ENCODE measurements at places on chromosomes 2 and 18. TPM values are rescaled to one million over a fixed set of nuclear protein-coding genes. Genes with fewer than 3 reads are reported as not detected.

GRCh38 chr2:10220045-10220901 is 82.4 kb upstream of the HPCAL1 start:
- no peak overlapping the region for H3K4me3 ChIP-seq
- H3K27me3 ChIP-seq: peaks cover 9% of the 10 kb centered on the region
- peaks cover 32% of the 10 kb centered on the region for H3K4me1 ChIP-seq
- H3K36me3 ChIP-seq: no peaks in the 10 kb centered on the region
- DNase-seq: no peak

DNA sequence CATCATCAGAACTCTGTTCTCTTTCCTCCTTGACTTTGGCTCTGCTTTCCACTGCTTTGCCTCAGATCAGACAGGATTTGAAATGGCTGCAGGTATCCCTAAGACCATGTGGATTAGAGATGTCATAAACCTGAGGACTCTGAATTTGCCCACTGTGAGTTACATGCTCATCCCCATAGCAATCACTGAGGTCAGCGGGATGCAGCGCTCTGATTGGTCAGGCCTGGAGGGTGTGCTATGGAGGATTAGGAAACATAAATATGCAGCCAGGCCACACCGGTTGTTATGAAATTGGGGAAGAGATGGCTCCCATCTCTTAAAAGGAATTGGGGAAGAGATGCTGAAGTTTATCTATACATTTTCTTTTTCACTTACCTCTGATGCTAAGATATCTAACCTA is 73.7 kb upstream of the DNAJC10 start:
- H3K27ac ChIP-seq: no peak overlapping the region
- H3K4me1 ChIP-seq: no peaks in the 10 kb centered on the region
- no peaks in the 10 kb centered on the region for H3K27me3 ChIP-seq
- no peak for DNase-seq
- H3K4me3 ChIP-seq: no peak overlapping the region

- H3K4me1 ChIP-seq: peaks cover 8% of the 10 kb centered on the region
- no peak overlapping the region for H3K4me3 ChIP-seq
- H3K36me3 ChIP-seq: no peaks in the 10 kb centered on the region
- H3K27me3 ChIP-seq: no peaks in the 10 kb centered on the region
- DNase-seq: no peak
These were observed 151.6 kb downstream of the CAPN13 start for GRCh38 chr2:30655660-30656059.

DNA sequence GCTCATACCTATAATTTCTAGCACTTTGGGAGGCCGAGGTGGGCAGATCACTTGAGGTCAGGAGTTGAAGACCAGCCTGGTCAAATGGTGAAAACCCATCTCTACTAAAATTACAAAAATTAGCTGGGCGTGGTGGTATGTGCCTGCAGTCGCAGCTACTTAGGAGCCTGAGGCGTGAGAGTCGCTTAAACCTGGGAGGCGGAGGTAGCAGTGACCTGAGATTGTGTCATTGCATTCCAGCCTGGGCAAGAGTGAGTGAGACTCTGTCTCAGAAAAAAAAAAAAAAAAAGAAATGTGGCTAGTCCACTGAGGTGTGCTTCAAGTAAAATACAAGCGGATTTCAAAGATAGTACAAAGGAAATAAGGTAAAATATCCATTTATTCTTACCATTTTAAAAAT is 46.2 kb downstream of the RBKS start:
- no peaks in the 10 kb centered on the region for H3K4me1 ChIP-seq
- no peaks in the 10 kb centered on the region for H3K36me3 ChIP-seq
- DNase-seq: no peak
- no peak overlapping the region for H3K4me3 ChIP-seq
- H3K27me3 ChIP-seq: no peaks in the 10 kb centered on the region

FBXO48 gene
- total RNA-seq: 2.0 TPM

CREG2 gene
- 4.2 TPM for total RNA-seq

CFC1 gene
- 25.5 TPM for total RNA-seq

ALPG gene
- 0.88 TPM for total RNA-seq

DNA sequence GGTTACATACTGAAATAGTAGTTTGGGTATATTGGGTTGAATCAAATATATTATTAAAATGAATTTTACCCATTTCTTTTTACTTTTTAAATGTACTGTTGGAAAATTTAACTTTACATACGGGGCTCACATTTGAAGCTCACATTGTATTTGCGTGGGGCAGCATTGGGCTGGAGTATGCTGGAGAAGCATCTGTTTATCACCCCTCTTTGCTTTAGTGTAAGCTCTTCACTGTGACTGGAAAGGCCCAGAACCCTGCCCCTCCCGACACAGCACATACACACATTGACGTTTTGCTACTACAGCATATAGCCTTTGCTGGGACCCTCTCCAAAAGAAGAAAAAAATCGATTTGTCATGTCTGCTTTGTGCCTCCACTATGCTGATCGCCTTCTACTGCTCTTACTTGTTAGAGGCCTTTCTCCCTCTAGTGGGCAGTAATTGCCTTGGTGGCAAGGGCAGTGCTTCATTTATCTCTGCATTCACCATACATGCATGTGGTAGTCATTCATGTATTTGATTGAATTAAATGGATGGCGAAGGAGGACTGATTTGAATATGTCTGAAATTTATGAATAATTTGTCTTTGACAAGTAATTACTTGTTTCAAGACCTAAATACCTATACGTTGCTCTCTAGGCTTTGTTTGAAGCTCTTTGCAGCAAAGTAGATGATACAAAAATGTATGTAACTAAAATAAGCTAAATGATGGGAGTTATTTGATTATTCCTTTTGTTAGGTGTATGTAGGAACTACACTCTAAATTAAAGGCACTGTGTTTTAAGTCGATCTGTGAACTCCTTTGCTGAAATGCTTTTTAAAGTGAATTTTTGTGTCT is 37.4 kb downstream of the VAPA start:
- peaks cover 3% of the 10 kb centered on the region for H3K4me1 ChIP-seq
- H3K27ac ChIP-seq: peak overlapping the region; percentile 49
- no peaks in the 10 kb centered on the region for H3K27me3 ChIP-seq

GCG gene
- total RNA-seq: 4,649 TPM

DNA sequence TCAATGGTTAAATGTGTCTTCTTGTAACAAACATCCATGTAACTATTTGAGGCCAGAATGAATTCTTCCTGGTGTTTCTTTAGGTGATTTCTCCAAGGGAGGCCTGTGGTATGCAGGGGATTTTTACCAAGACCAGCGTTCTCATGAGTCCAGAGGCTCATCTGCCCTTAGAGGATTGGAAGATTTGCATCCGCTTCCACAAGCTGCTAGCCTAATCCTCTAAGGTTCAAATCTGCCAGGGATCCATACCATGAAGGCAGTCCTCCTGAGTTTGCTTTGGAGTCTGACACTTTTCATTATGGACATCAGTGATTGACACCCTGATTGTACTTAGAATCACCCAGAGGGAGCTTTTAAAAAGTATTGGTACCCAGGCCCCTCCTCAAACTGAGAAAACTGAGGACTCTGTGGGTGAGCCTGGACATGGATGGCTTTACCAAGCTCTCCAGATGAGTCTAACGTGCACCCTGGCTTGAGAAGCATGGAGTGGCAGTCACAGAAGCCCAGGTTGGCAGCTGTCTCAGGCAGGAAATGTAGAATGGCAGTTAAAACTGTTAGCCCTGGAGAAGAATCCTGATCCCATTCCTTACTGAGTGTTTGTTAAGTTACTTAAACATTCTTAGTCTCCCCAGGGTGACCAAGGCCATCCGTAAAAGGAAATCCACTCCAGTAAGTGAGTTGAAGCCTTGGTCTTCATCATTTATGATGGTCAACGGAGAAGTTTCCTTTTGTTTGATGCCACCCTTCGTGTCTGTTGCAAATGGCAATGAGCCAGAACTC is 95.3 kb upstream of the RMDN2 start:
- DNase-seq: no peak
- no peak overlapping the region for H3K27ac ChIP-seq
- no peaks in the 10 kb centered on the region for H3K36me3 ChIP-seq
- H3K27me3 ChIP-seq: peaks cover 4% of the 10 kb centered on the region
- H3K4me3 ChIP-seq: no peak overlapping the region
- H3K4me1 ChIP-seq: peaks cover 29% of the 10 kb centered on the region

FOXD4L1 gene
- not detected for total RNA-seq

ALPP gene
- total RNA-seq: 0.27 TPM

GRCh38 chr2:164717000-164717803 is 95.9 kb upstream of the GRB14 start:
- H3K27ac ChIP-seq: no peak overlapping the region
- no peaks in the 10 kb centered on the region for H3K27me3 ChIP-seq
- peaks cover 46% of the 10 kb centered on the region for H3K4me1 ChIP-seq
- no peak for DNase-seq
- H3K36me3 ChIP-seq: peaks cover 4% of the 10 kb centered on the region
- no peak overlapping the region for H3K4me3 ChIP-seq

- no peaks in the 10 kb centered on the region for H3K36me3 ChIP-seq
- DNase-seq: no peak
- peak overlapping the region; percentile 65 for H3K27ac ChIP-seq
- peak overlapping the region; percentile 95 for H3K4me3 ChIP-seq
These were observed 1.2 kb downstream of the LRP2 start for GRCh38 chr2:169360984-169361705.

- peak overlapping the region; percentile 78 for H3K27ac ChIP-seq
- peaks cover 5% of the 10 kb centered on the region for H3K36me3 ChIP-seq
- H3K27me3 ChIP-seq: no peaks in the 10 kb centered on the region
- DNase-seq: no peak
- H3K4me3 ChIP-seq: no peak overlapping the region
- H3K4me1 ChIP-seq: peaks cover 33% of the 10 kb centered on the region
These were observed 147.3 kb downstream of the IRS1 start for GRCh38 chr2:226652369-226652768.

SERPINB3 gene
- 0.94 TPM for total RNA-seq

GRCh38 chr2:237558961-237559641 is 7.3 kb upstream of the PRLH start:
- no peak for DNase-seq
- H3K4me3 ChIP-seq: no peak overlapping the region
- peaks cover 25% of the 10 kb centered on the region for H3K27me3 ChIP-seq
- H3K27ac ChIP-seq: peak overlapping the region; percentile 29

VWA3B gene
- 4.1 TPM for total RNA-seq

SLC4A5 gene
- total RNA-seq: 6.4 TPM

GRCh38 chr2:127891811-127892210 is 6.1 kb upstream of the AMMECR1L start:
- H3K4me1 ChIP-seq: peaks cover 16% of the 10 kb centered on the region
- H3K27ac ChIP-seq: no peak overlapping the region
- no peaks in the 10 kb centered on the region for H3K27me3 ChIP-seq
- no peak for DNase-seq
- no peak overlapping the region for H3K4me3 ChIP-seq

GRCh38 chr18:32930695-32931301 is 158.0 kb upstream of the KLHL14 start:
- DNase-seq: no peak
- H3K4me3 ChIP-seq: no peak overlapping the region
- H3K4me1 ChIP-seq: peaks cover 7% of the 10 kb centered on the region
- H3K27me3 ChIP-seq: no peaks in the 10 kb centered on the region

PLCD4 gene
- 1.4 TPM for total RNA-seq

DNA sequence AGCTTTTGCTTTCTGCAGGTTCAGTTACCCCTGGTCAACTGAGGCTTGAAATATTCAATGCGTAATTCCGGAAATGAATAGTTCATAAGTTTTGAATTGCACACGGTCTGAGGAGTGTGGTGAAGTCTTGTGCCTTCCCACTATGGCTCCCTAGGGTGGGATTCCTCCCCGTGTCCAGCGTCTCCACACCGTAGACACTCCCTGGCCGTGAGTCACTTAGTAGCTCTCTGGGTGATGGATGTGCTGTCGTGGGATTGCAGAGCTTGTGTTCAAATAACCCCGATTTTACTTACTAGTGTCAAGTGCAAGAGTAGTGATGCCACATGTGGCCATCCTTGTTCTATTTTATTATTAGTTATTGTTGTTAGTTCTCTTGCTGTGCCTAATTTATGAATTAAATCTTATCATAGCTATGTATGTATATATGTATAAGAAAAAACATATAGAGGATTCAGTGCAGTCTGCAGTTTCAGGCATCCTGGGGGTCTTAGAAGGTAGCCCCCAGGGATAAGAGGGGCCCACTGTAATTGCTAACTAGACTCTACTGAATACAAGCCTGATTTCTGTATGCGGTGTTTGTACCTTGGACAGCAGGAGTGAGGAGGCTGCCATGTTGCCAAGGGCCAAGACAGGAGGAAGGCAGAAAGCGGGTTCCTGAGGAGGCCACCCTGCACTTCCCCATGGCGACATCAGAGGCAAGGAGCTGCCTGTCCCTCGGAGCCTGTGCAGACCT is 47.7 kb upstream of the PDIA6 start:
- H3K4me1 ChIP-seq: peaks cover 9% of the 10 kb centered on the region
- H3K36me3 ChIP-seq: no peaks in the 10 kb centered on the region
- H3K4me3 ChIP-seq: no peak overlapping the region
- H3K27ac ChIP-seq: no peak overlapping the region
- DNase-seq: no peak
- peaks cover 31% of the 10 kb centered on the region for H3K27me3 ChIP-seq

DNA sequence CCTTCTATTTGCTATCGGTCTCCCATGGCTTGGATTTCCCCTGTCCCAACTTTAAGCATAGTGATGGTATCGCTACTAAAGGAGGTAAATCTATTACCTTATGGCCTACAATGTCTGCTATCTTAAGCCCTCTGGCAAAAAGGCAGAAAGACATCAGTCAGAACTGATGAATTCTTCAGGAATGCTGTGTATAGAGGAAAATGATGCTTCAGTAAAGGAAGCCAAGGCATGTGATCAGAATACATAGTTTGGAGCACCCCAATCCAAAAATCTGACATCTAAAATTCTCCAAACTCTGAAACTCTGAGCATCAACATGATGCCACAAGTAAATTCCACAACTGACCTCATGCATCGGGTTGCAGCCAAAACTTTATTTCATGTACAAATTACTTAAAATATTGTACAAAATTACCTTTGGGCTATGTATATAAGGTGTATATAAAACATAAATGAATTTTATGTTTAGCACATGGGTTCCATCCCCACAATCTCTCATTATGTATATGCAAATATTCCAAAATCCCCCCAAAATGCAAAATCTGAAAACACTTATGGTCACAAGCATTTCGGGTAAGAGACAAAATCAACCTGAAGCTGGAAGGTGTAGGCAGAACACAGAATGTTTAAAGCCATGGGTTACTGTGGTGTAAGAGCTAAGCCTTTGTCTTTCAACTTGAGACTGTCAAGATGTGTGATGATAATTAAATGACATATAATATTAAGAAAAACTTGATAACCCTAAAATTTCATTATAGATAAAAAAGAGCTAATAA is 66.2 kb downstream of the CUL3 start:
- DNase-seq: no peak
- H3K4me3 ChIP-seq: no peak overlapping the region
- H3K27me3 ChIP-seq: no peaks in the 10 kb centered on the region

ZBTB7C gene
- 13.0 TPM for total RNA-seq

FAM124B gene
- total RNA-seq: not detected

GPR45 gene
- total RNA-seq: not detected

ASPRV1 gene
- 0.67 TPM for total RNA-seq

- peak overlapping the region; percentile 42 for H3K27ac ChIP-seq
- H3K4me1 ChIP-seq: peaks cover 15% of the 10 kb centered on the region
- no peak overlapping the region for H3K4me3 ChIP-seq
These were observed 18.1 kb downstream of the EPAS1 start for GRCh38 chr2:46315103-46315890.

GRCh38 chr2:104127049-104127770 is 726.7 kb upstream of the POU3F3 start:
- no peaks in the 10 kb centered on the region for H3K36me3 ChIP-seq
- H3K4me3 ChIP-seq: no peak overlapping the region
- no peaks in the 10 kb centered on the region for H3K4me1 ChIP-seq
- no peaks in the 10 kb centered on the region for H3K27me3 ChIP-seq
- no peak overlapping the region for H3K27ac ChIP-seq

C2orf15 gene
- total RNA-seq: 5.6 TPM

Measured in type B pancreatic cell (in vitro differentiated cells).